Germinal center (tissue), 1 donor: ENCODE measurements at places on chromosomes 3 and 15.

DNA sequence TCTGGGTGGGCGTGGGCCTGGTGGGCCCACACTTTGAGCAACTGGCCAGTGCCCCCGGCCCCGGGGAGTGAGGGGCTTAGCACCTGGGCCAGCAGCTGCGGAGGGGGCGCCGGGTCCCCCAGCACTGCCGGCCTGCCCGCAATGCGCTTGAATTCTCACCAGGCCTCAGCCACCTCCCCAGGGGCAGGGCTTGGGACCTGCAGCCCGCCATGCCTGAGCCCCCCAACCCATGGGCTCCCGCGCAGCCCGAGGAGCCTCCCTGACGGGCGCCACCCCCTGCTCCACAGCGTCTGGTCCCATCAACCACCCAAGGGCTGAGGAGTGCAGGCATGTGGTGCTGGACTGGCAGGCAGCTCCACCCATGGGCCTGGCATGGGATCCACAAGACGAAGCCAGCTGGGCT is 484.3 kb downstream of the UNC13C start:
- DNase-seq, result no peak

DNA sequence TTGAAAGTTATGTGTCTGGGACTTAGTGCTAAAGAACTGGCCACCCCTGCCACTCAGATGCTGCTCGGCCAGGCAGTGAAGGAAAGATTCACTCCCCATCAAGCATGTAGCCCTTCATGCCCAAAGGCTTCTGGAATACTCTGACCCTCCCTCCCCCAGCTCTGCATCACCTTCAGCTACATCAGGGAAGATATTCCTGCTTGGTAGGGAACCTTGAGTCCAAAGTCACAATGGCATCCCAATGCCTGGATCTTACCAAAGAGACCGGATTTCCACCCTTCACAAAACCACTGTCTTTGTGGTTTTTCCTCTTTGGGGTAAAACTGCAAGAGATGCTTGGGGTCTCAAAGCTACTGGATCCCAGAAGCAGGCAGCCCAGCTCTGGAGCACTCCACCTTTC is 18.2 kb upstream of the BCL2A1 start:
- no peak for DNase-seq

DNA sequence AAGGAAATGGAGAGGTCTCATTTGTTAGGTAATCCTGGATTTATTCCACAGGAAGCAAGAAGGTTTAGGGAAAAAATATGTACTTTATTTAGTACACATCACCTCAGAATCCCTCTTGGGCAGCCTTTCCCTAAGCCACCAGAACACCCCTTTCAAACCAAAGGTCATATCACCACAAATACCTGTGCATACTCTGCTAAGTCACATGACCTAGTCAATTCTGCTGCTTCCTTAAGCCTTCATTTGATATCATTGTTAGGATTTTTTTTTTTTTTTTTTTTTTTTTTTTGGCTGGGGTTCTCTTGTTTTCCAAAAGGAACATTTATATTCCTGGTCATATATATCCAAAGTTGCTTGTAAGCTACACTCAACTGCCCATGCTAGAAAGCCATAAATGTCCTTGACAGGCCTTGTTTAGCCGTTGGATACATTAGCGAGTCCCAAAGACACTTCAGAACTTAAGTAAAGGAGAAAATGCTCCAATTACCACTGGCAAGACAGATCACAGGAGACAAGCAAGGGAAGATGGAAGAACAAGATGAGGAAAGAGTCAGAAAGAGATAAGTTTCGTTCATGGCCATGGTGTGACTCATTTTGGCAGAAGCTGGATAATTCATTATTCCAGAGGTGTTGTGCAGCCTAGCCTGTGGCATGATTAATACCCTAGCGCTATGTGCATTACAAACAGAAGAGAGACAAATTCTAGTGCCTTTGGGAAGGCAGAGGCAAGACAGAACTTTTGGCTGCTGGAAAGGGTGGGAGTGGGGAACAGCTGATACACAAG is 155.6 kb upstream of the SLC2A2 start:
- no peak for DNase-seq

DNA sequence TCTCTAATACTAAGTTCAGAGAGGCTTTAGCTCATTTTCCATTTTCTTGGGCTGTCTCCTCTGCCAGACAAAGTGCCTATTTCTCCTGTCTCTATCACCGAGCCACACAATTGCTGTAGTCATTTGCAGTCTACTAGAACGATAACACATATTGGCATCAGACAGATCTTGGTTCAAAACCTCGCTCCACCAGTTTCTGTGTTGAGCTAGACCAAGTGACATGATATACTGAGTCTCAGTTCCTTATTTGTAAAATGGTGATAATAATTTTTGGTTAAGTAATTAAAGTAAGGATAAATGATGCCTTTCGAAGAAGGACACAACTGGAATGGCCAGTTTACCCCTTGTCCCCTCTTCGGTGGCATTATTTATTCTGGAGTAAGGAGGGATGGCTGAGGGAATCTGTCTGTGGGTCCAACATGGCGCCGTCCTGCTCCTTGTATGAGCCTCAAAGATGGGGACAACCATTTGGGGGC is 398 bp upstream of the RAB7A start:
- no peak for DNase-seq

GRCh38 chr15:60124460-60125070 is 120.5 kb downstream of the FOXB1 start:
- no peak for DNase-seq

GRCh38 chr3:48289659-48290058 is 43.8 kb downstream of the SPINK8 start:
- no peak for DNase-seq

DNA sequence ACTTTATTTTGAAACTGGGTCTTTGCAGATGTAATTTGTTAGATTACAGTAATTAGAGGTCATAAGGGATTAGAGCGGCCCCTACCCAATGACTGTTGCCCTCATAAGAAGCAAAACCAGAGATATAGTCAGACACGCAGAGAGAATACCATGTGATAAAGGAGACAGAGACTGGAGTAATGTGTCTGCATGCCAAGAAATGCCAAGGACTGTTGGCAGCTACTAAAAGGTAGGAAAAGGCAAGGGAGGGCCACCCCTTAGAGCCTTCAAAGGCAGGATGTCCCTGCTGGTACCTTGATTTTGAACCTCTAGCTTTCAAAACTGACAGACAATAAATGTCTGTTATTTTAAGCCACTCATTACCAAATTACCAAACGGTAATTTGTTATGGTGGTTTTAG is 548.2 kb downstream of the FHIT start:
- DNase-seq, result no peak

- DNase-seq, result no peak
Measured at GRCh38 chr15:60062826-60063225, 58.7 kb downstream of the FOXB1 start.

DNA sequence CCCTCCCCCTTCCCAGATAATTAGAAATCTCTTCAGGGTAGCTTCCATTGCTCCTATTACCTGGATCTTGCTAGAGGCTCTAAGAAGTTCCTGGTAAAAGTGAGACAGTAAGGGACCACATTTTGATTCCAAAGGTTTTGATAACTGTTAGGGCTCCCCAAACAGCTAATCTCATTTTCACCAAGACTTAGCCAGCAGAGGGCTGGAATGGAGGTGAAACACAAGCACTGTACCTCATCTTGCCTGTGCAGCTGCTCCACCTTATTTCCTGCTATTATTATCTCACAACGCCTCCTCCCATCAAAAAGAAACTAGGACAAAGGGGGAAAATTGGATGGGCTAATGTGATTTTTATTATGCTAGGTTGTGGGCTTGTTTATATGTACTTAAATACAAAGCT is 7.3 kb downstream of the SETD5 start:
- no peak for DNase-seq

- DNase-seq, result no peak
Measured at GRCh38 chr3:109136523-109136922, at the start of gene C3orf85. Gene C3orf85, plus strand, starts transcription at chr3:109136719. Its CDS starts 129 bp downstream, at chr3:109136848.

- DNase-seq, result no peak
Measured at GRCh38 chr15:66834881-66835878, 133.1 kb downstream of the SMAD6 start.

DNA sequence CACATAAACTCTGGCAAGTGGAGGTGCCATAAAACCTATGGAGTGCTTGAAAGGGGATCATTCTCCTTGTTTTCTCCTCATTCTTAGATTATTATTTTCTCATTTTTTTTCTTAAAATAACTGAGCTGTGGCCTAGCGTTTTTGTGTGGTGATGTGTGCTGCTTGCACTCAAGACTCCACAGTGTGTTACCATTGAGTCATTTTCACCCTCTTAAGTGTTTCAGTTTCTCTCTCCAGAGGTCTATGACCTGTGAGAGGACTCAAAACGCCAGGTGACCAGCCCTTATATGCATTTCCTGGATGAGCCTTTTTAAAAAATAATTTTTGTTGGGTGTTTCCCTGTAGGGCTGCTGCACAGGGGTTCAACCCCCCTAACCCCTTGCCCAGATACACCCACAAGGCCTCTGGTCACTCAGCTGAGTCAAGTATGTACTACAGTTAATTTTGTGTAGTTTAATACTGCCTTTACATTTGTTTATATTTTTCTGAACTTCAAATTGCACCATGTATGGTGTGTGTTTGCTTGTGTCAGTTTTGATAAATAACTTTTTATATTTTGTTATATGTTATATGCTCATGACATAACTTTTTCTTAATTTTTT is 15.4 kb upstream of the BTLA start:
- no peak for DNase-seq

DNA sequence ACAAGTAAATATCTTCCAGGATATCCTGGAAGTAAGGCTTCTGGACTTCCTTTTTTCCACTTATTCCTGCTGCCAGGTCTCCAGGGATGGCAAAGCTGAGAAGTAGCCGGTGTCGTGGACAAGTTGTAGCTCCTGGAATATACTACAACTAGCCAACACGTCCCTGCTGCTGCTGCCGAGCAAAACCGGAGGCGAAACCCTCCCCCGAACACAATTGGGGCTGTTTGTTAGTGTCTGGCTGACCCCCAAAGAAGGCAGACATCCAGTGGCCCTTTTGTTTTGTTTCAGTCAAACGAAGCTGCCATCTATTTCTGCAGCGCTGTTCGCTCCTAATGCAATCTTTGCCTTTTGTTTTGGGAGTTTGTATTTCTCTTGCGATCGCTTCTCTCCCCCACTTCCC is 45.3 kb upstream of the EIF5A2 start:
- DNase-seq, result no peak

DNA sequence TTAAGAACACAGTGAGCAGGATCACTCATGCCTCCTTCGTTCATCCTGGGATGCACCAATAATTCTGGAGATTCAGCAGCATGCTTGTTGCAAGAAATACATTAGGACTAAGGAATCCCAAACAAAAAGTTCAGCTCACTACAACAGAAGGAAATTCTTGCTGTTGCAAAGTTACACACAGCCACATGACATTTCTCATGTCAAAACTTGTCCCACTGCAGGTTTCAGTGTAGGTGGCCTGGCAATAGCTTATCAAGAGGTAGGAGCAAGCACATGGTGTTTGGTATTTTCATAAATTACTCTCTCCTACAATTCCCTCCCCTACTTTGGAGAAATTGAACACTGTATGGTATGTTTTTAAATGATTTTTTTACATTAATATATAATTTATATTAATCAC is 399.6 kb upstream of the EPHA3 start:
- DNase-seq, result no peak

DNA sequence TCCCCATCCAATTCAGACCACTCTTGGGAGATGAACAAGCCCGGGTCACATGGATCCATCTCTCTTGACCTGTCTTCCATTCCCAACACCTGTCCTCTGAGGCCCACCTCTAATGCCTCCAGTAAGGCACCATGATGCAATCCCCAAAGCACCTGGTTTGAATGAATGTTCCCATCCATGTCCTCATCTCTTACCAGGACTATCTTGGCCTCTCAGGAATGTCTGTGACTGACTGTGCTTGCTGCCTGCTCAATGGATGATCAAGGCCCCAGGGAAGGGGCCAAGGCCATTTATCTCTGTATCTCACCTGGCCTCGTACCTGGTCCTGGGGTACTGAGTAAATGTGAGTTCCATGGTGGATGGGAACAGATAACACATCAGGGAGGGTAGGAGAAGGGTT is 49.7 kb downstream of the SLCO2A1 start:
- no peak for DNase-seq
